ENCODE measurements at places on chromosomes 12 and 14.

- no peak for DNase-seq
Observed at GRCh38 chr14:86575141-86575540, 1045.2 kb downstream of the FLRT2 start.

- no peak for DNase-seq
Observed at GRCh38 chr14:23207146-23207540, 23.7 kb upstream of the SLC7A8 start.

DNA sequence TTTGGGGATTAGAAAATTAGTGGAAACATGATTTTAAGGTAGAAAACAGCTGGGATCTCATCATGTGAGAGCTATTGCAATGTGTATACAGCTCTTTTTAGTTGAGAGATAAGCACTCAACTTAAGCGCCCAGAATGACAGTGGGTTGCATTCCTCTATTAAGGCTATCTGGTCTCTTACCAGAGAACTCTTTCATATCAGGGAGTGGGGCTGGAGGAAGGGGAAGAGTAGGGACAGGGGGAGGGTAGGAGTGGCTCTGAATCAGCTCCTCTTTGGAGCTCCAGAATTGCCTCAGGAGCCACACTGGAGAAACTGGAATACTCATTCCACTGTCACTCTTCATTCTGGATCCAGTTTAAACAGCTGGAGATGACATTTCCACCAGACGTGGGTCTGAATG lies 9.2 kb upstream of the PLEKHG3 start:
- no peak for DNase-seq

DNA sequence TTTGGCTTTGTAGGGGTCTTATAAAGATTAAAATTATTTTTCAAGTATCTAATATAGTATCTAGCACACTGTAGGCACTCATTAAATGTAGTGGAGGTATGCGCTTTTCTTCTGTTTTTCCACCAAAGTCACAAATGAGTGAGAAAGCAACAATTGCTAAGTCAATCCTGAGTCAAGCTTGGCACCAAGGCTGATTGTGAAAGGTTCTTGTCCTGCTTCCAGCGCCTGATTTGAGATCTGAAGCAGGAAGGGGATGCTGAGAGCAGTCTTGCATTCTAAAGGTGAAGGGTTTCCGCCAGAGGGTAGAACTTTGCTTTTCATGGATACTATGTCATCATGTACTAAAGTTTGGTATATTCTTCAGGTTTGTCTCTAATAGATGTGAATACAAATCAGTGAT lies 64.9 kb upstream of the DAAM1 start:
- DNase-seq = no peak

DNA sequence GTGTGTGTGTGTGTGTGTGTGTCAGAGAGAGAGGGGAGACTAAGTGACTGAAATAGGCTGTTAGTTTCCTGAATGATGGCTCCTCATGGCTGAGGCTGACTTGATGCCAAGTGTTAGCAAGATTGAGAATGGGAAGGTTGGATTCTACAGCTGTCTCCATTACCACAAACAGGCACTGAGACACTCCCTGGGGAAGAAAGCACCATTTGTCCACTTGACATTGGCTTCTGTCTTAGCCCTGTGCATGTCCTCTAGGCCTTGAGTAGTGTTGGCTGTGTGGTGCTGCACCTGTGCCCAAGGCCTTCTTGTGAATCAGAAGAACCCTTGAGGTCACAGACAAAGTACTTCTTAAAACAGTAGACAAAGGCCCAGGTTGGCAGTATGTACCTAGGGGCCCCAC lies 15.6 kb downstream of the ERG28 start:
- no peak for DNase-seq

GRCh38 chr12:11686120-11686519 lies 36.6 kb downstream of the ETV6 start:
- DNase-seq = no peak

GRCh38 chr12:116385486-116386217 lies 108.2 kb upstream of the MED13L start:
- no peak for DNase-seq

- DNase-seq = no peak
Observed at GRCh38 chr14:75591331-75591946, 13.0 kb downstream of the FLVCR2 start.

DNA sequence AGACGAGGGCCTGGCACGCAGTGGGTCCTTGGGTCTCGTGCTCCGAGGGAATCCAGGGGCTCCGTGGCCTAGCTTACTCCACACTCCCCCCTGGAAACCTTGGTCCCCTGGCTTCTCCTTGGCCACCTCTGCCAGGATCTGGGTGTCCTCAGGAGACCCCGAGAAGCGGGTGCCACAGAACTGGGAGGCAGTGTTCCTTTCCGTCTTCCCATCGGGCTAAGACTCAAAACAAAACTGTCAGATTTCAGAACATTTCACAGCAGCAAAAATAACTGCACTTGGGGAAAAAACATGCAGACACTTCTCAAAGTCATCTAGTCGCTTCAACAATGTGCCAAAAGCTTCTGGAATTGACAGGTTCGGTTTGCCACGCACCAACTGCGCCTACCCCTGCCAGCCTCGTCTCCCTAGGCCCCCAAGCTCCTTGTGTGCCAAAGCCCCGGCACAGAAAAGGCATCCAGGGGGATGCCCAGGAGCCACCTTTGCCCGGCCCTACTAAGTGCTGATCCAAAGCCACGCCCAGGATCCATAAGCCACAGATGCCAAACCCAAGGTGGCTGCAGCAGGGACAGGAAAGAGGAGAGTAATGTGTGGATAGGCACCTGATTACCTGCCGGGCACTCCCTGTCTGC lies 58.4 kb upstream of the DIO3 start:
- peak; percentile 24 for DNase-seq

DNA sequence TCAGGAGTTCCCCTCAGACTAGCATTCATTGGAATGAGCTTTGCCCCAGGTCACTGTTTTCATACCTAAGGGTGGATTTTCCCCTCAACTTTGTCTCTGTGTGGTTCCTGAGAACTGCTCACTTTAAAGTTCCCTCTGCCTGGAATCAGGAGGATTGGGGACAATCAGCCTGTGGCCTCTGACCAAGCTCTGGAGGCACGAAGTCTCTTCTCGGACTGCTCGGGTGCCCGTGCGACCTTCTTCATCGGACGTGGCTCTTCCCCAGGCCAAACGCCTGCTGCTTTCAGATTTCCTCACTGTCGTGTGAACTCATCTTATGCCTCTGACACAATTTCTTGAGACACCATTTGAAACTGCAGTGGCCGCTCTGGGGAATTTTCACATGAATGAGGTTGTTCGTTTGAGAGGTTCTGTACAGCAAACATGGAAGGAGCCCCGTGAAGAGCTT lies 153.7 kb upstream of the PZP start:
- no peak for DNase-seq

DNA sequence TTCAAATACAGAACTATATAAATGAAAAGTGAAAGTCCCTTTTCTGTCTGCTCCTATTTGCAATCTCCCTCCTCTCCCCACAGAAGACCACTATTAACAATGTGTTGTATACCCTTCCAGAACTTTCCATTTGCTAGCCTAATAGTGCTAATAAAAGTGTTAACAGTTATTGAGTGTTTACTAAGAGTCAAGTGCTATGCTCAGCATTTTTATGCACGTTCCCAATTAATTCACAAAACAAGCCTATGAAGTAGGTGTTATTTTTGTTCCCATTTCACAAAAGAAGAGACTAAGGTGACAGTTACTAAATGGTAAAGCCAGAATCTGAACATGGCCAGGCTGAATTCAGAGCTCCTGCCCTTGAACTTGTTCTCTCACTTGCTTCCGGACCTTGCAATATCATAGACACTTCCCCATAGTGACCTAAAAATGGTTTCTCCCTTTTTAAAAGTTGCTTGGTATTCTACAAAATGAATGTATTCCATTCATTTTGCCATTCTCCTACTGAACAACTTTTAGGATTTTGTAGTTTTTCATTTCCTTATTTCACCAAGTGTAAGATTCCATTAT lies 1.6 kb upstream of the PRKAB1 start:
- DNase-seq = no peak

GRCh38 chr12:9387450-9387849 lies 179.3 kb upstream of the PZP start:
- DNase-seq = no peak

DNA sequence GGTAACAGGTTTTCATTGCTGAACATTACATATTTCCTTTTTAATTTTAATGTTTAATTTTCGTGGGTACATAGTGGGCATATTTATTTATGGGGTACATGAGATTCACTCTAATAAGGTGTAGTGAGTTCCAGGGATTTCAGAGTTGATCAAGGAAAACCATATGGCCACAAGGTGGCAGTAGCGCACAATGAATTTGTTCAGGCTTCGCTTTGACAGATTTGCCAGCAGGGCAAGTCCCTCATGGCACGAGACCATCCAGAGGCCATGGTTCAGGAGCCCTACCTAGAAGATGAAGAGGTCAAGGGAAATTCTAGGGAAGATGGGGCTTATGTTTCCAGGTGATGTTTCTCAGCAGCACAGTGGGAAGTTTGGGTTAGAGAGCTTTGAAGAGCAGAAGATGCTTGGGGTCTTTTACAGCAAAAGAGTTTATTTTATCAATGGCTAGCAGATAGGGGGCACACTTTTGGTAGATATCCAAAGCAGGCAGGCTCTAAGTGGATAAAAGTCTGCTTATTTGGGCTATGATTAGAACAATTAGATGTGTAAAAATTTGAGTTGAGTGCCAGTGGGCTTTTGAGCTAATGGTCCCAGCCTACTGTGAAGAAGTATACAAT lies 1004.4 kb downstream of the AACS start:
- no peak for DNase-seq

DNA sequence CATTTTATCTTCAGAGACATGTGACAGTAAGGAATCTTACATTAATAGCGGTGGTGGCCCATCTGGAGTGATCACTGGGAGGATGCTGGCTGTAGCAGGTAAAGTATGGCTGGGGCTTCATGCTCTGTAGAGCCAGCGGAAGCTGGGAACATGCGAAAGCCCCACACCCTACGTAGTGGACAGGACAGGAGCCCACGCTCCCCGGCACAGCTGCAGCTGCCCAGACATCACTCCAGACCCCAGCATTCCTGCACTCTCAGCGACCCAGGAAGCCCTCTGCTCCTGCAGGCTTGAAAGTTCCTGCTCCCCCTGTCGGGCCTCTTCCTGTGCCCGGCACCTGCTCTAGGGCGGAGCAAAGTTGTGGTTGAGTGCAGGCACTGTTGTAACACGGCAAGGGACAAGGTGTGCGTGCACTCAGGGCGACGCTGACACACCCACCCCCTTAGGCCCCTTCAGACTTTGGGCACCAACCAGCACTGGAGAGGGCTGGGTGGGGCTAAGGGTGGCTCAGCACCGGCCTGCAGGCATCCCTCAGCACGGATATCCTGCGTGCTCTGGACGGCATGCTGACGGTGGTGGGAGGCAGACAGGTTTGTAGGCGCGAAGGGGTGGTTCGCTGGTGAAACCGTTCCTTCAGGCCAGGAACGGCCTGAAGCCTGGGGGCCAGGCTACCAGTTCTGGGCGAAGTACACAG lies 568.3 kb downstream of the FSCB start:
- DNase-seq = no peak

GRCh38 chr12:3551386-3551785 lies 60.4 kb downstream of the PRMT8 start:
- DNase-seq = peak; percentile 86

DNA sequence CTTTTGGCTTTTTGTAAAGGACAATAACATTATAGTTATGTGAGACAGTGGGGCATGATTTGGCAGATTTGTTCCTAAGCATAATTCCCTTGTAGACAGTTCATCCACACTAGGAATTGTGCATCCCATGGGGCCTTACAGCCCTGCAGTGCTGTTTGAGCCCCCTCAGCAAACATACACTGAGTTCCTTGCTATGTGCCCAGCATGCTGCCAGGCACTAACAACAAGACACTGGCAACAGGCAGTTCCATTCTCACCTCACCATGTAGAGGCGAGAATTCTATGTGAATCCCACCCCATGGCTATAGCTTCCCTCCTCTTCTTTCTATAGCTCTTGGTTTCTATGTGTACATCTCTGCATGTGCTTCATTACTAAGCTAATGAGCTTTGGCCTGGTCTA lies 1.9 kb downstream of the THTPA start:
- DNase-seq = no peak

DNA sequence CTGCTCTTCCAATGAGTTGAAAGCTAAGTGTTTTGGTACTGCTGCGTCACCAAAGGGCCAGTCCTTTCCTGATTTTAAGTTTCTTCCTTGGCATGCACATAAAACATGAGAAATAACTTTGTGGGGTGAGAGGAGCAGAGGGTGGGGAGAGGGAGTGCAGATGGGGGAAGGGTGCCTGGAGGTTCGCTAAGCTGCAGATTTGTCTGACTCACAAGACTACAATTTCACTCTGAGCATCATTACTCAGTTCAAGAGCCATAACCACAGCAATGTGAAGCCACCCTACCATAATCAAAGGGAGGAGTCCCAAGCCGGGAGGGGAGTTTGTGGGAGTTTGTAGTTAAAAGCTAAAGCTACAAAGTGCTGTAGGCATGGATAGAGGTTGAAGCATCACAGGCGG lies 136.1 kb downstream of the ANO2 start:
- DNase-seq = no peak

GRCh38 chr12:87671757-87672156 lies 357.4 kb downstream of the C12orf50 start:
- DNase-seq = no peak

DNA sequence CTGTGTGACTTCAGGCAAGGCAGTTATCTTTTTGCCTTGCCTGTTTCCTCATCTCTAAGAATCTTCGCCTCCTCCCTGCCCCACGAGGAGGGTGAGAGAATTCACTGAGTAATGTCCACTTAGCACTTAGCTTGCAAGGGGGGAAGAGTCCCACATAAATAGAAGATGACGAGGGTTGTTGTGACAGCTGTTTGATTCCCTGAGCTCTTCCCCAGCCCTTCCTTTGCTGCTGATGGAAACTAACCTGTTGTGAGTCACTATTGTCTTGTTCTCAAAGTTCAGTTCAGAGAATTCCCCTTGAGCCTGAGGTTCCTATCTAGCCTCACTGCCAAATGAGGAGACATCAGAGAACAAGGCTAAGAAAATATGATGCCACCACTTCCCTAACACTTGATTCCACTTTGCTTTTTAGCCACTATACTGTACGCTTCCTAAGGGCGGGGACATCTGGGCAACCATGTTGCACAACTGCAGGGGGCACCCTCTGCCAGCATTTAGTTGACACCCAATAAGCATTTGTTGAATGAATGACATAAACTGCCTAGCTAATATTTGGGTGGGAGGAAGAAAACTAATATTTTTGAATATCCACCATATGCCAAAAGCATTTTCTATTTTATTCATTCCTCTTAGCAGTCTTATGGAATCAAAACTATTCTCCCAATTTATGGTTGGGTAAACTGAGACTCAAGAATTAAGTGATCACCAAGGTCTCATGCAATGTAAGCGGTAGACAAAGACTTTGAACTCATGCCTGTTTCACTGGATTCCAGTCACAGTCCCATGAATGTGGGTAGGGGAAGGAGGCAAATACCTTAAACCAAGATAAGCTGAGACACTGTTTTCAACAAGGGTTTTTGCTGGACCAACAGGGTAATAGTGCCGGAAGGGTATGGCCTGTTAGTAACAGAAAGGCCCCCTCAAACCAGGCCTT lies 77.6 kb downstream of the ZFP36L1 start:
- no peak for DNase-seq

- DNase-seq = no peak
Observed at GRCh38 chr14:72738161-72738611, 155.7 kb downstream of the DPF3 start.
